ENCODE measurements at places on chromosomes 12 and 14.

- no peak for DNase-seq
These were observed 100.2 kb downstream of the NUMB start for GRCh38 chr14:73358187-73358586.

- DNase-seq, result no peak
These were observed 48.3 kb downstream of the SEL1L start for GRCh38 chr14:81485372-81485771.

DNA sequence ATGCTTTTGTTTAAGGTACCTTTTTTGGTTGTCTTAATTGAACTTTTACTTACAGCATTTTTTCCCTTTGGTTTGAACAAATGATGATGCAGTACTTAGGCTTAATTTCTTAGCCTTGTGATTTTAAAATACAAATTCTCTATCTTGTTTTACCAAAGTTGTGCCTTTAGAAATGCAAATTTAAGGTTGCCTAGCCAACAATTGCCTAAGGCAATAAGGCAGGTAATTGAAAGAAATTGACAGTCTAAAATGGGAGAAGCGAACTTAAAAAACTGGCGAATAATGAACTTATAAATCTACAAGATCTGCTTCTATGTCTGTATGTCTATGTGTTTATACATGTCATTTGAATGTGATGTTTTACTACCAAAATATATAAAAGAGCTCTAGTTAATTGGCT, 23.6 kb upstream of the CD69 start:
- DNase-seq, result no peak

DNA sequence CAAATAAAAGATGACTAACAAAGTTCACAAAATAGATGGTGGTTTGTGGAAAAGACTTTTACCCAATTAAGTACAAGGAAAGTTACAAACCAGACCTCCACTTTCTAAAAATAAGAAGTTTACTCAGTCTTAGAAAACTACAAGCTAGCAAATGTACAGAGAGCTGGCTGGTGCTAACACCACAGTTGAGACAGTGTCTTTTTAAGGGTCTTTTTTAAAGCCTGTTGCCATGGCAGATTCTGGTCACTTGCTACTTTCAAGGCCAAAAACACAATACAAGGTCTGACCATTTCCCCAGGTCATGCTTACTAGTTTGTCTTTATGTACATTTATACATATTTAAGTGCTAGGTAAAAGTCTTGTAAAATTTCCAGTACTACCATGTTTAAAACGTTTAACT, 2.4 kb downstream of the BTG1 start:
- no peak for DNase-seq

- DNase-seq, result peak; percentile 37
These were observed 624 bp upstream of the PWP1 start for GRCh38 chr12:107684990-107685359.

DNA sequence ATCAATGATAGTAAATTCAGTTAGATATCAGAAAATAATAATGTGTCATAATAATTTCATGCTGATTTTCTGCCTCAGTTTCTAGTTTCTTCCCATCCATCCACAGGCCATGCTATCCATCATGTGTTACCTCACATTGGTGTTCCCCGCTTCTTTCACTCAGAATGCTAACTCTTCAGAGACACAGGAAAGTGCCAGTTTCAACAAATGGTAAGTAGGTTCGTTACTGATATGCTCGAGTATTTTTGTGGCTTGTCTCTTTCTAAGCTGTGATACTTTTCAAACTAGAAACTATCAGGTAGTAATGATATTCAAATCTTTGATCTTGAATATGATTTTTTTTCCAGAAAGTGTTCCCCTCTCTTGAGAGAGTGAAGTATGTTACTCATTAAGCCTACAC, 1.5 kb downstream of the KLRB1 start:
- DNase-seq, result no peak

DNA sequence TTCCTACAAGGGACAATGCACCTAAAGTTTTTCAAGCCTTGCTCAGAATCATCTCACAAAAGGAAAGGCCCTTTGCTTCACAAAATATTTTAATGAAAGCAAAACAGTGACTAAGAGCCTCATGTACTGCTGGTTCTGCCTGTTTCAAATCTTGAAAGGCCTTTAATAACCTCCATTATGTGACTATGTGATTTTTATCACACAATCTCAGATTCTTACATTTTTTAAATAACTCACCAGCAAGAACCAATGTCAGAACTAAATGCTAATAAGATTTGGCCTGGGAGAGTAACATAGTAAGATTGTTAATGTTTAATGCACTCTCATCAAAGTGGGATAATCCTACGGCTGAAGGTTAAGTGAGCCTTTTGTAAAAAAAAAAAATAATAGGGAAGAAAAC, 378.9 kb downstream of the RGS6 start:
- DNase-seq, result no peak

DNA sequence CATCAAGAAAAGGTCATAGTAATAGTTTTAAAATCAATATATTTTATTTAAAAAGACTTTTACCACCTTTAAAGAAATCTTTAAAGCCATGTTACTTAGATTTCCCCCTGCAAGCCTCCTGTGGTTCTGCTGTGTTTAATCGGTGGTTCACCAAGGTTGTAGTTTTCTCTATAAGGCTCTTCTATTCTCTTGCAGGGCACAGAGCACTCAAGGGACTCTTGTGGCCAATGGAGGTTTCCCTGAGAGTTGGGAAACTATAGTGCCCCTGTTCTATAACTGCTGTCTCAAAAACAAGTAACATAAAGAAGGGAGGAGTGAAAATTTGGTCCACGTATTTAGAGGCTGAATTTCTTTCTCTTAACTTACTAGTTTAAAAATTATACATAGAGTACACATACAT, 25.0 kb downstream of the DACT1 start:
- DNase-seq, result no peak

- no peak for DNase-seq
These were observed 215.0 kb downstream of the SNAPC1 start for GRCh38 chr14:61977217-61977616.

GRCh38 chr14:68182492-68182891, 362.9 kb downstream of the RAD51B start:
- DNase-seq, result no peak

DNA sequence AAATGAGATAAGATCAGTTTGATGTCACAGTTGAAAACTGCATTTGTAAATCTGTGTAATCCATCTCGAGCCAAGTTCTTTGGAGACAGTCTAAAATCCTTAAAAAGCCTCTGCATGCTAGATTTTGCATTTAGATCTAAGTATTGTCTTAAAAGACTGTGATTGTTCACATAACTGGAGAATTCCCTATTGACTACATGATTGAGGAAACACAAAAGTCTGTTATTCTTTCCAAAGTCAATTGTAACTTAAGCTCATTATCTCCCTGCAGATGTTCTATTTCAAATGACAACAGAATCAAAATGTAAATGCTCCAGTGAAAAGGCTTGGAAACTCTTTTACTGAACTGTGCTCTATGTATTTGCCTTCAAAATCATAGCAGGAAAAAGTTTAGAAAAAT, 77.8 kb downstream of the MYF5 start:
- DNase-seq, result no peak

DNA sequence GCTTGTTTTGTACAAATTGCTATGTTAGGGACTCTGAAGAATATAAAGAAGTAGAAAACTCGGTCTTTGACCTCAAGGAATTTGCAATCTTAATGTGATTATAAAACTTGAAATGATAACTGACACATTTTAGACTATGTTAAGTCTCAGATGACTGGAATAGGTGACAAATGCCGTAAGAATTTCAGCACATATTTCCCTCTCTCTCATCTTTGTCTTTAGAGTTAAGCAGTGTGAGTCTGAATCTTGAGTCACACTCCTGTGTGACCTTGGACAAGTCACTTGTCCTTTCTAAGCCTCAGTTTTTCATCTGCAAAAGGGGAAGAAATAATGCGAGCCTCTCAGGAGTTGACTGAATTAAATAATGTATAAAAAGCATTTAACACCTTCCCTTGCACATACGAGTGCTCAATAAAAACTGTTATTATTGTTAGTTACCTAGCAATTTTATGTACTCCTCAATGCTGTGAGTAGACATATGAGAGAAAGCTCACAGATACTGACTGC, 103.7 kb downstream of the DYRK2 start:
- DNase-seq, result no peak

DNA sequence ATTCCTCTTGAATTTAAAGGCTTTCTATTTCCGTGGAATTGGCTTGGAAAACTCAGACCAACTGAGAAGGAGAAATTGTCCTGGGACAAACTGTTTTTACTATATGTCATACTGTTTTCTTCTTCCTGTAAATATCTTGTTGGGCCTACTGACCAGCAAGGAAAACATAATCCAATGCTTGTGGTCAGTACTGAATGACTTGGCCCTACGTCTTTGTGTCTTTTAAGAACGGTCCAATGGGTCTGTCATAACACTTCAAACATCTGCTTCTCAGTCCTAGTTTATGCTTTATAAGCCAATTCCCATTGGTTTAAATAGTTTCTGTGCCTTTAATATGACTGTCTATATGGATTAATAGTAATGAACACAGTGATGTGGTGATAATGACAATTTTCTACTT, 248.5 kb upstream of the DDHD1 start:
- no peak for DNase-seq

DNA sequence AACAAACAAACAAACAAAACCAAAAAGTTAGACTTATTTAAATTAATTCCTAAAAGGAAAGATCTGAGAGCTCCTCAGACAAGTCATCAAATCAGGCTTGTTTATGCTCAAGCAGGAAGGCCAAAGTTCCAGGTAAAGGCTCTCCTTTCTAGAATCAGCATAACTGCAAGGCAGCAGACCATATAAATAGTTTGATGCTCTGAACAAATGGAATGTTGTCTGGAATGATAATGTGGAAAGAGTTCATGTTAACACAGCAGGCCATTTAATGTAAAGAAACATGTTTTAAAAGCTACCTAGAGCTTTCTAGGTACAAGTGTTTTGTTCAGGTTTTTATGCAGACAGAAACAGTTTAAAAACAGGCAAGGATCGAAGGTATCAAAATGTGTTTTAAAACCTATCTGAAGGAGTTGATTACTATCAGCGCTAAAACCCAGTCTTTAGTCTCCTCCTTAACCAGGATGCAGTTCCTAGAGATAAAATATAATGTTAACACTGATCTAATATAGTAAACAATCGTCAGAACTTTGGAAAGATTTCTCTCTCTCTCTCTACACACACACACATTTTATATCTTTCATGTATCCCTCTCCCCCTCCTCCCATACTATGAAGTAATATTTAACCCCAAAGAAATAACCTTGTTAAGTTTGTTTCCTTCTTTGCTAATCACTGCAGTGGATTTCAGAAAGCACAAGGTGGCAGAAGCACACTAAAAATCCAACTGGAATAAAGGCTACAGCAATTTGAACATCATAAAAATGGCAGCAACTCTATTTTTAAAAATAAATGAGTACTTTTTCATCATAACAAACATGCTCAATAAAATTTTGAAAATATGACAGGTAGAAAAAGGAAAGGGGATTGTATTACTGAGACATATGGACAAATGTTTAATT, 135.5 kb downstream of the PAWR start:
- DNase-seq, result no peak

GRCh38 chr14:89957376-89957775, 1.6 kb downstream of the TDP1 start:
- no peak for DNase-seq

DNA sequence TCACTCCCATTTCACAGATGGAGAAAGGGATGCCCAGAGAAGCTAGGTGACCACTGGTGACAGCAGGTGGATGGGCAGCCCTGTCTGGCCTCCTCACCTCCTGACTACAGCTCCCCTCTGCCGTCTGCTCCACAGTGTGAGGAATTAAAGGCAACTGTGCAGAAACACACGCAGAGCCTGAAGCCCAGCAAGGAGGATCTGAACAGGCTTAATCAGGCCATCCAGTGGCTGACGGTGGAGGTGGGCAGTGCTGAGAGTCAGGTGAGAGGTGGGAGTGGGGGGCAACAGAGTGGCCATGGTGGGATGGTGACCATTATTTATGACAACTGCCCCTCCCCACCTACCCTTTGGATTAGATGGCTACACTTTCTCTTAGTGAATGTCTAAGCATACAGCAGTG, 1.2 kb downstream of the KRT86 start:
- no peak for DNase-seq

- DNase-seq, result no peak
These were observed 98.3 kb downstream of the PLEKHA5 start for GRCh38 chr12:19227880-19228210.

GRCh38 chr12:59372956-59373355, 222.9 kb upstream of the SLC16A7 start:
- no peak for DNase-seq

DNA sequence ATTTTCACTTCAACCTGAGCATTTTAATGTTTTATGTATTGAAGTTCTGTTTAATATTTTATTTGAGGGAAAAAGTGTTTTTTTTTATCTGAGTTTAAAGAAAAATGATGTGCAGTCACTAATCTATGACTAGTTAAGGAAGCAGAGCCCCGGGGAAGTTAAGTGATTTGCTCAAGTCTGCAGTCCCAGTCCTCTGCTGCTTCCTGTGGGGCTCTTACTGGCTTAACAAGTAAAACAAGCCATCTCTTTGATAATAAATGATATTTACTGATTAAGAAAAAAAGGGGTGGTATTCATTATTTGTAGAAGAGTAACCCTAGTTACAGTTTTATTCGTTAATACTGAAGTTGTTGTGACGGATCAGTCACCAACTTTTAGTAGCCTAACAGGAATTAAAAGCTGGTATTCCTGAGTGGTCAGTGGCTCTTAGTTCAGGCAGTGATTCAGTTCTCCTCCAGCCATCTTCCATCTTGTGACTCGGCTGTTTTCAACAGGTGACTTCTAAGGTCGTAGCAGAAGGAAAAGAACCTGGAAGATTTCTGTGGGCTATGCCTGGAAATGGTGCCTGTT, 21.7 kb downstream of the BICDL1 start:
- DNase-seq, result no peak

GRCh38 chr12:21300632-21301031, 34.1 kb downstream of the SLCO1A2 start:
- no peak for DNase-seq
